ENCODE measurements at places on chromosomes 5 and 9. TPM values are rescaled to one million over a fixed set of nuclear protein-coding genes. Genes with fewer than 3 reads are reported as not detected.

Gene POU4F3
- total RNA-seq: not detected

Gene LCN2
- total RNA-seq: not detected

Gene FAF2
- 13.6 TPM for total RNA-seq

Gene LMX1B
- total RNA-seq: 0.23 TPM

Gene ALDH1A1
- total RNA-seq: 35.8 TPM

Gene NIPAL4
- total RNA-seq: not detected

Gene IL13
- total RNA-seq: not detected

Gene BARHL1
- not detected for total RNA-seq

Gene IFNA13
- total RNA-seq: not detected

Gene C9orf152
- not detected for total RNA-seq

Gene THBS4
- 151 TPM for total RNA-seq

Gene OR1Q1
- not detected for total RNA-seq

Gene SPAAR
- total RNA-seq: 4.1 TPM

Gene GRXCR2
- total RNA-seq: not detected

Gene PIP5KL1
- 0.51 TPM for total RNA-seq

Gene FOXD4L5
- total RNA-seq: 0.07 TPM

Gene CORO2A
- total RNA-seq: 0.72 TPM

Gene SOX30
- not detected for total RNA-seq

Gene FRRS1L
- 1.3 TPM for total RNA-seq

Gene FCHSD1
- 8.8 TPM for total RNA-seq

Gene PDZD2
- 43.5 TPM for total RNA-seq

Gene OTULINL
- 1.9 TPM for total RNA-seq

Gene MEF2C
- 98.5 TPM for total RNA-seq

Gene ROPN1L
- not detected for total RNA-seq

Gene HSPB3
- 344 TPM for total RNA-seq

Gene PCDHGA7
- total RNA-seq: 7.5 TPM

Gene DIPK1B
- total RNA-seq: 18.0 TPM

Gene FCN2
- total RNA-seq: not detected

Gene WDR38
- total RNA-seq: not detected

Gene CD14
- total RNA-seq: 26.7 TPM

Gene CYLC2
- total RNA-seq: not detected

Gene SLC30A5
- total RNA-seq: 30.0 TPM

Gene SPATA31C1
- total RNA-seq: not detected

Gene FIBCD1
- 1.3 TPM for total RNA-seq

Gene FBN2
- total RNA-seq: 16.0 TPM

Gene MAP1B
- 193 TPM for total RNA-seq

Gene IFNA21
- total RNA-seq: not detected
